ENCODE measurements at places on chromosomes 5 and 9.

DNA sequence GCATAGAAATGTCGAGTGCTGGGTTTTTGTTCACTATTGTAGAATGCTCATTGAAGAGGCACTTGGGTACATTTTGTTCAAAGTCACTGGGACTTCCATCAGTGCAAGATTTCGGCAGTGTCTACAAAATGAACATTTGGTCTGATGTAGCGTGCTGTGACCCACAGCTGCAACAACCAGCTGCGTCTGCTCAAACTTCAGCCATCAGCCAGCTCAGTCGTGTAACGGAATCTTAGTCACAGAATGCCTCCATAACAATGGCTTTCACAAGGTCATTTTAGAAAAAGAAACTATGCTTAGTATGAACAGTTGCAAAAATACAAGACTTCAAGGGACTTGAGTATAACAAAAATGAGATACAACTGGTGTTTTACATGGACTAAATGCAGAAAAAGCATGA, 828.1 kb upstream of the GRAMD2B start:
- DNase-seq = no peak

DNA sequence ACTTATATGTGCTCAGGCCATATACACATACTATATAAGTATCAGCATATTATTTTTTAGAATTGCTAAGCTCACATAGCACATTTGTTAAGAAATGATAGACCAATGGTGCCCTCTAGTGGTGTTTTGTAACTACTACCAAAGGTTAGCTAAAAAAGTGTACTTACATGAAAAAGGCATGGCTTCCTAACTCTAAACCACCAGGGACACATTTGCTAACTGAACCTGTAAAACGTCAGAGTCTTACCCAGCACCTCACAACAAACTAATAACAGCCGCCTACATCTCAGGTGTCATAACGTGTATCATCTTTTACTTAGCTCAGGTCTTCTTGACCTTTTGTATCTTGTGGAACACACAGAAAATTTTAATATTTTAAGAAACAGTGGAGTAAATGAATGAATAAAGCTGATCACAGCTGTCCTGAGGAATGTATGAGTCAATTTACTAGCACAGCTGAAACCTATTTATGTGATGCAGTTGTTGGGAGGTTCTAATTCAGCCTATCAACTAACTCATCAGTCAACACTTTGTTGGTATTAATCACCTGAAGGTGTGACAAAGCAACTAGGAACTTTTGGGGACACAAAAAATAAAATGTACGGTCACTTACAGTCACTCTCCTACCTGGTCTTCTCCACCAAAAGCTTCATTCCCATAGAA, 72.9 kb downstream of the BAAT start:
- peak; percentile 12 for DNase-seq

DNA sequence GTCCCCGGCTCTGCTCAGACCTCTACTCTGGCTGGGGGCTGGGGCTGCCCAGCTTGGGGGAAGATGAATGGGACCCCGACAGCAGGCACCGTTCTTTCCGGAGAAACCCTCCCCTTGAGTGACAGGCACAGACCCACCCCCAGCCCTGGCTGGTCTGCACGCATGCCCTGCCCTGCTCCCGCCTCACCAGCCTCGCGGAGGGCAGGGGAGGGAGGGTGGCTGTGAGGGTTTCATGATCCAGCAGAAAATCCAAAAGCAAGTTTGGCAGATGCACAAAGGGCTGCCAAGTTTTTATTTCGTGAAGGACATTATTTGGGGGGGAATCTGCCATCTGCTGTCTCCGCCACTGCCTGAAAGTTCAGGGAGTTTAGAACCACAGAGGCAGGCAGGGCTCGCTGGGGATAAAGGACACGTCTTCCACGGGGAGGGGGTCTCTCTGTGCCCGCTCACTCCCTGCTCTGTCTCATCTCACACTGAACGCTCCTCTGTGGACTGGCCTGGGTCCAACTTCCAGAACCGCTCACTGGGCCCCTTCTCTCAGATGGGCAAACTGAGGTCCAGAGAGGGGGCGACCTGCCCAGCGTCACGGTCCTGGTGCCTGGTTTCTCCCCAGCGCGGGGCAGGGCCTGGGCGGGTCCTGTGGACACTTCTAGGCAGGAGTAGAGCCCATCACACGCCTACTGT, 92.9 kb downstream of the RXRA start:
- no peak for DNase-seq

- no peak for DNase-seq
These were observed 732 bp downstream of the PBX3 start for GRCh38 chr9:125747765-125748445.

DNA sequence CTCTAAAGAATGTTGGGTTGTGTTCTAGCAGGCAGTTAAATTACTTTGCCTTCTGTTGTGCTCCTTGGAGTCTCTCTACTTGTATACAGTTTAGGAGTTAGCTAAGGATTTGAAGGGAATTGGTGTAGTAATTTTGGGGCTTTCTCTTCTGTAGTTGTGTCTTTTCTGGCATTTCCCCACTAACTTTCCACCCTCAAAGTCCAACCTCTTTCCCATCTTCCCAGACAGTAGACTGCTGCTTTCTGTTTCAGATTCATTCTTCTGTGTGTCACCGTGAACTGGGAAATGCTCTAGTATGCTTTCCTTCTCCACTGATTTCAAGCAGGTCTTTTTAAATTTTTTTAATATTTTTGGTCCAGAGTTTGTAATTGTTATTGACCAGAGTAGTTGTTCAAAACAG, 4.5 kb upstream of the ANGPTL2 start:
- DNase-seq = no peak

- no peak for DNase-seq
These were observed 1.1 kb downstream of the FKBP15 start for GRCh38 chr9:113219969-113220368.

DNA sequence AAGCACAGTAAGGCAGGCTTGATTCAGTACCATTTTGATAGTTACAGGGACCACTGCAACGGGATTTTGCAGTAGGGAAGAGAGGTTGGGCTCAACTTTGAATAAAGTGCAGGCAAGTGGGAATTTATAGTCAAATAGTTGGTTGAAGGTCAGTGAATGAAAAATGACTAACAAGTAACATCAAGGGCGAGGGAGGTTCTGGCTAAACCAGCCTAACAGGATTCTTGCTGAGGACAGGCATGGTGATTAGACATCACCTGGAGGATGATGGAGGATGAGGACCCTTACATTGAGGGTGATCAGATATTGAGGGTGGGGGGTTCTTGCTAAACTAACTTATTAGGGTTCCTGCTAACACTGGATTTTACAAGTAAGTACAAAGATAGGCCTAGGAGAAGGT, 66.1 kb upstream of the SMC5 start:
- no peak for DNase-seq

GRCh38 chr9:126752376-126752775, 52.5 kb upstream of the ZBTB43 start:
- DNase-seq = no peak

- no peak for DNase-seq
These were observed 222.3 kb downstream of the DMRT2 start for GRCh38 chr9:1272488-1272887.

- DNase-seq = no peak
These were observed 67.2 kb downstream of the TSSK1B start for GRCh38 chr5:113367586-113367985.

DNA sequence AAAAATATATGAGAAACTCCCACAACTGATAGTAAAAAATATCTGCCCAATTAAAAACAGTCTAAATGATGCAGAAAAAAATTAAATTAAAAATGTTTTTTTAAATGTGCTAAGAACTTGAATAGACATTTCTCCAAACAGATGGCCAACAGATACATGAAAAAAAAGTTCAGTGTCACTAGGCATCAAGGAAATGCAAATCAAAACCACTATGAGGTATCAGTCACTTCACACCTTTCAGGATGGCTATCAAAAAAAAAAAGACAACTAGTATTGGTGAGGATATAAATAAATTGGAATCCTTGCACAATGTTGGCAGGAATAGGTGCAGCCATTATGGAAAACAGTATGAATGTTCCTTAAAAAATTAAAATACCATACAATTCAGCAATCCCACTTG, 16.6 kb downstream of the ZNF131 start:
- no peak for DNase-seq

- no peak for DNase-seq
These were observed 26.6 kb downstream of the COL23A1 start for GRCh38 chr5:178563621-178564020.

DNA sequence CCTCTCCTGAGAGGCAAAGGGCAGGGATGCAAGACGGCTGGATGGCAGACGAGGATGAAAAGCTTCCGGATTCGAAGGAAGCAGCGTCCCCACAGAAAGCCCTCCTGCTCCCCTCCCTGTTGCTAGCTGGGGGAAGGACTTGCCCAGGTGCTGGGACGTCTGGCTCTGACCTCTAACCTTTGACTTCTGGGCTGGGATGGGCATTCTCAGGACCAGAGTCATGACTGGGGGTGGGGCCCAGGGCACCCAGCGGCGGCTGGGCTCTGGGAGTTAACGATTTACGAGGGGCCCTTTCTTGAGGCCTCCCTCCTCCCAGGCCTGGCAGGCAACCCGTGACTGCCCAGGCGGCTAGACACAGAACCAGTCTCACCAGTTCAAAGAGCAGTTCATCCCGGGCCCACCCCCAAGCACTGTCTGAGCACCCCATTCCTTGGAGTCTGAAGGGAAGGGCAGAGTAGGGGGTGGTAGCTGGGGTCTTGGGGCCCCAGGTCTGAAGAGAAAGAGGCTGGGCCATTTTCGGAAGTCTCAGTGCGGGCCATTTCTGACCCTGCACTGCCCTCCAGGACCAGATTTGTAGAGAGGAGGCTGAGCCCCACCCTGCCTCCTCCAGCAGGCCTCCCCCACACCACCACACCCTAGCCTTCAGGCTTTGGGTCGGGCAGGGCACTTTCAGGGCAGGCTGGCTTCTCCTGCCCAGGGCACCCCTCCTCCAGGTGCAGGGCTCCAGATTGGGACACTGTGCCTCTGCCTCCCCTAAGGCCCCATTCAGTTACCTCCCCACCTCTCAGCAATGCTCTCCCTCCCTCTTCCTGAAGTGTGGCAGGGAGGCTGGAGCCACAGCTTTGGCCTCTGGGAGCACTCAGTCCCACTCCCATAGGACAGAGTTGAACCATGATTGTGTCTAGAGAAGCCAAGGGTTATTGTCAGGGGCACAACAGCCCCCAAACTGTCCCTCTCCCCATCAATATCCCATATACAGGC, 5.0 kb upstream of the CXXC5 start:
- DNase-seq = no peak

DNA sequence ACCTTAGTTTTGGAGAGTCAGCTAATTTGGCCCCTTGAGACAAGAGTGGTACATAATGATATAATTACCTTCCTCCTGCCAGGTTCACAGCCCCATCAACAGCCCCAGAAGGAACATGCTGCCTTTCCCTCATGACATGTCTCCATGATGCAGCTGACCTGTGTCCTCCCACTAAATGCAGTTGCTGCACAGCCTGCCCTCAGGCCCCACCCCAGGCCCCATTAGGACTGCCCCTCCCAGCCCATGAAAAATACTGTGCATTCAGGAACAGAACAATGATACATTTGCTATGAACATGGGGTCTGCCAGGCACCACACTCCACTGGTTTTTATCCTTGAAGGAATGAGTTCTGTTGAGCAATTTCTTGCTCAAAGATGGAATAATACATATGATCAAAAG, 176.4 kb downstream of the C5orf15 start:
- DNase-seq = no peak

GRCh38 chr5:1931604-1932231, 49.0 kb upstream of the IRX4 start:
- DNase-seq = no peak

DNA sequence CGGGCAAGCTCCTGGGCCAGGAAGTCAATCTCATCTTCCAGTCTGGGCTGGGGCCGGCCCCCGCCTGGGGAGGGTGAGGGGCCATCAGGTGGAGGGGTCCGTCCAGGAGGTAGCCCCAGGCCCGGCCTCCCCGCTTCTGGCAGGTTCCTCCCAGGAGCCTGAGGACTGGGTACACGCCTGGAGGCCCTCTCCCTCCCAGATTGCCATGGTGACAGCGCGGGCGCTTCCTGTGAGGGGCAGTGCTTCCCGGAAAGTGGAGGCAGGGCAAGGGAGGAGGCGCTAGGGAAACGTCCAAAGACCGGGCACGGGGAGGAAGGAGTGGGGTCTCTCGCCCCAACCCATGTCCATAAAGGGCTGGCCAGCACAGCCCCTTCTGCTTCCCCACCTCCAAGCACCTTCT, 4.9 kb downstream of the NPDC1 start:
- no peak for DNase-seq

DNA sequence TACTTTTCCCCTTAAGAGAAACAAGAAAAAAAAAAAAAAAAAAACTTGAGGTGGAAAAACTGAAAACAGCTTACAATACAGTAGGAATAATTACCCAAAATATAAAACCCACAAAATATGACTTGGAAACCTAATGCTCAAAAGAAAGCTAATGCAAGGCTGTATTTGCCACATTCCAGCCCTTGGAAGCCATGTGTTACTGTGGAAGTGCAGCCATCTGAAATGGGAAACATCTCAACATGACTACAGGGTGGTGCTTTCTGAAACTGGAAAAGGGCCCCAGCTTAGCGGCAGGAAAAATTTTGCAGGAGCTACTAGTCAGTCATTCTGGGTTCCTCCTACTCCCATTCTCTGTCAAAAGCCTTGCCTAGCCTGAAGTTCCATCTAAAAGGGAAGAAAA, 20.4 kb downstream of the CDK5RAP2 start:
- DNase-seq = no peak

GRCh38 chr5:36390640-36391039, 88.9 kb upstream of the RANBP3L start:
- DNase-seq = no peak

DNA sequence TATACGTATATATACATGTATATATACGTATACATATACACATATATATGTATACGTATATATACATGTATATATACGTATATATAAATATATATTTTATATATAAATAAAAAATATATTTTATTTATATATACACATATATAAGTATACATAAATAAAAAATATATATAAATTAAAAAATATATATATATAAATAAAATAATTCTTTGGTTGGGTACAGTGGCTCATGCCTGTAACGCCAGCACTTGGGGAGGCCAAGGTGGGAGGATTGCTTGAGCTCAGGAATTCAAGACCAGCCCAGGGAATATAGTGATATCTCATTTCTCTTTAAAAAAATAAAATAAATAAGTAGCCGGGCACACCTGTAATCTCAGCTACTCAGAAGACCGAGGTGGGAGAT, 155.0 kb downstream of the CDC42SE2 start:
- DNase-seq = no peak

DNA sequence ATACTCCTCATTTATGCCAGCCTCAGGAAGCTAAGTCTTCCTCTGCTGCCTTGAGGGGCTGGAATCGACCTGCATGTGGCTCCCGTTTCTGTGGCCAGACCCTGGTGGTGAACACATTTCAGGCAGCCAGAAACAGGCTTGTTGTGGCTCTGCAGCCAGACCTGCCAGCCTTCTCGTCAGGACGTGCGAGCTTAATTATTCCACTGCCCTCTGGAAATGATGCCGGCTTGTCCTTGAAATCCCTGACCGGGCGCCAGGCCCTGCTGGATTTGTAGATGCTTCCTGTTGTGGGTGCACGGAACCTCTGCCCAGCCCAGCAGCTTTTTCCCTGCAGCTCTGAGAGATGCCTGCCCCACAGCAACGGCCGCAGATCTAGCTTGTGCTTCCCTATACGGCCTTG, 41.6 kb downstream of the PDZD2 start:
- DNase-seq = no peak

- DNase-seq = no peak
These were observed 225.5 kb downstream of the NDUFS4 start for GRCh38 chr5:53785924-53786323.

GRCh38 chr5:142176255-142176654, 67.7 kb downstream of the NDFIP1 start:
- no peak for DNase-seq
